H54 (cell line): ENCODE measurements at places on chromosomes 1 and 21.

DNA sequence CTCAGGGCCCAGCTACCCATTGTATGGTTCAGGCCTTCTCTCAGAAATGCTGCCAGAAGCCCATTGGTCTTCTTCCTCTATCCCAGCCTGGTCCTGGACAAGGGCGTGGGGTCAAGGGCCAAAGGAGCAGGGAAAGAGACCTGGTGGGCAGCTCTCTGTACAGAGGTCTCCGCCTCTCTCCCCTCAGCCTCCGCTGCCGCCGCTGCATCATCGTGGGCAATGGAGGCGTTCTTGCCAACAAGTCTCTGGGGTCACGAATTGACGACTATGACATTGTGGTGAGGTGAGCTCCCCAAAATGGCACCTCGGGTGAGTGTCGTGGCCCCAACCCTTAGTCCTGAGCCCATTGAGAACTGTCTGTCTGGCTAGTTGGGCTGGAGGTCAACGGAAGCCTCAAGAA is 34.6 kb upstream of the ARTN start:
- no peak for DNase-seq

DNA sequence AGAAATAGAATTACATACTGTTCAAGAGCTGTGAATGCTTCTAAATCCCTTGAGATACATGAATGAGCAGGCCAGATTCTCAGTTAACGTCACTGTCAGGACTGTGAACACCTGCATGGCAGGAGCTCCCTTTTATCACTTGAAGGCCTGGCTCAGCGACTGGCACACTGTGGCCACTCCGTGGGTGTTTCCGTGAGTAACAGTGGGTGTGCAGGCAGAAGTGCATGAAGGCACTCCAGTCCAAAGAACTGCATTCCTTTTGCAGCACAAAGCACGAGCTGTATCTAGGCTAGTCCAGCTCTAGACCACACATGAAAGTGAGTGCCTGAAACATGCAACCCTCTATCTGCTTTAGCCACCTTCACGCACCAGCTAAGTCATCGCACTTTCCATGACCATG is 9.6 kb upstream of the SIM2 start:
- no peak for DNase-seq

DNA sequence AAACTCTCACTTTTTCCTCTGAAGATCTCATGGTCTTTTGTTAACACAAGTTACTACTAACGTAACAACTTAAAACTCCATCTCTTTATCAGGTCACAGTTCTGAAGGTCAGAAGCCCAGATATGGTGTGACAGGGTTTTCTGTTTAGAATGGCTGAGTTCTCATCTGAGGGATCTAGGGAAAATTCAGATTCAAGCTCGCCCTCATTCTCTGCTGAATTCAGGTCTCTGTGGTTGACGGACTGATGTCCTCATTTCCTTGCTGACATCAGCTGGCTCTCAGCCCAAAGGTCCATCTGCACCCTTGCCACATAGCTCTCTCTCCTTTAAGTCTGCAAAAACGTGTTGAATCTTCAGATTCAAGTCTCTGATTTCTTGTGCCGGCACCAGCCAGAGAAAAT is 6.1 kb upstream of the NTPCR start:
- DNase-seq: no peak

GRCh38 chr1:40701684-40702083 is 10.2 kb downstream of the NFYC start:
- no peak for DNase-seq

- DNase-seq: no peak
Measured at GRCh38 chr21:42374457-42374856, 8.1 kb upstream of the TFF1 start.

- DNase-seq: no peak
Measured at GRCh38 chr1:168328731-168329364, 48.2 kb downstream of the TBX19 start.

GRCh38 chr21:44845418-44846223 is 27.8 kb upstream of the SUMO3 start:
- DNase-seq: no peak

GRCh38 chr1:118563981-118564951 is 379.2 kb upstream of the SPAG17 start:
- DNase-seq: no peak

GRCh38 chr1:36425791-36426190 is 24.5 kb downstream of the OSCP1 start:
- DNase-seq: no peak

DNA sequence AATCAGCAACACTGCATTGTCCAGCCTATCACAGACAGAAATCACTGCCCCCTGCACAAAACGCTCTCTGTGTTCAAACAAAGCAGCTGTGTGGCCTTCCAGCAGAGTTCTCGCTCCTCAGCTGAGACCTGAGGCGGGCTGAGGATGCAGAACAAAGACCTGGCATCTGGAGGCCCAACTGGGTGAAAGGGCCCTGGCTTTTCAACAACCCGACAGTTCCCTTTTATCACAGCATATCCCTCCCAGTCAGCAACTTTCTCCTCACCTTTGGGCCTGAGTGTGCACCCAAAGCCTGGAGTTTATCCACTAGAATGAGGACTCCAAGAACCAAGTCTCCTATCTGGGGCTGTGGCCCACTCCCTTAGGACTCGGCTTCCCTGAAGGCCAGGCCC is 42.6 kb upstream of the A3GALT2 start:
- no peak for DNase-seq

GRCh38 chr1:232550007-232550406 is 79.9 kb downstream of the SIPA1L2 start:
- no peak for DNase-seq

GRCh38 chr1:8013399-8013798 is 12.7 kb downstream of the ERRFI1 start:
- DNase-seq: no peak

DNA sequence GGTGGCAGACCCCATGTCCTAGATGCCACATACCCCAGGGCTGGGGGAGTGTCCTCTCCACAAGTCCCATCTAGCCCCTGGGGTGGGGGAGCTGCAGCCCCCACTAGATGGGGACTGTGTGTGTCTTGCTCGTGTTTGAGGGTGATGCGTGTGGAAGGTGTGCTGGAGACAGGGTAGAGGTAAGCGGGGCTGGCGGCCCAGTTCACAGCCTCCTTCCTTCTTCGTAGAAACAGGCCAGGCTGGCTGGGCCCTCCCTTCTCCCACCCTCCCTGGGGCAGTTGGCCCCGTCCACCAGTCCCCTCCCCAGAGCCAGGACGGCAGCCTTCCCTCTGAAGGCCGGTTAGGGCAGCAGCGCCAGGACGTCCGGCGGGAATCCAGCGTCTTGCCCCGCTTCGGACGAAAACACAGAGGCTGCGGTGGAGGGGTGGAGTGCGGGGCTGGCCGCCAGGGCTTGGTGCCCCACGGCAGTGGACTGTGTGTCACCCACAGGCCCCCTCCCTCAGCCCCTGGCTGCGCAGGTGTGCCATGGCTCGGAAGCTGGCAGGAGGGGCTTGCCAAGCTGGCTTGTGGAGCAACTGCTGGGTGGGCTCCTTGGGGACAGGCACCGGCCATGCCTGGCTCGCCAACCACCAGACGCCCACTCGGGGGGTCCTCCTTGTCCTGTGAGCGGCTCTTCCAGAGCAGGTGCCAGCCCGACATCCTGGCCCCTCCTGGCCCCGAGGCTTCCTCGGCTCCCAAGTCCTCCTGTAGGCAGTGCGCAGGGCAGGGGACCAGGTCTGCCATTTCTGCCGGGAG is 3.6 kb downstream of the PRDM16 start:
- no peak for DNase-seq

DNA sequence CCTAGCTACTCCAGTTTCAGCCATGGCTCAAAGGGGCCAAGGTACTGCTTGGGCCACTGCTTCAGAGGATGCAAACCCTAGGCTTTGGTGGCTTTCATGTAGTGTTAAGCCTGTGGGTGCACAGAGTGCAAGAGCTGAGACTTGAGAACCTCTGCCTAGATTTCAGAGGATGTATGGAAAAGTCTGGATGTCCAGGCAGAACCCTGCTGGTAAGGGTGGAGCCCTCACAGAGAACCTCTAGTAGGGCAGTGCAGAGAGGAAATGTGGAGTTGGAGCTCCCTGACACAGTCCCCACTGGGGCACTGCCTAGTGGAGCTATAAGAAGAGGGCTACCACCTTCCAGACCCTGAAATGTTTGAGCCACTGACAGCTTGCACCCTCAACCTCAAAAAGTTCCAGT is 16.2 kb downstream of the RIIAD1 start:
- DNase-seq: no peak

GRCh38 chr1:7980984-7981383 is 19.5 kb downstream of the PARK7 start:
- no peak for DNase-seq

- DNase-seq: no peak
Measured at GRCh38 chr1:178311164-178311563, 185.6 kb downstream of the CLEC20A start.

DNA sequence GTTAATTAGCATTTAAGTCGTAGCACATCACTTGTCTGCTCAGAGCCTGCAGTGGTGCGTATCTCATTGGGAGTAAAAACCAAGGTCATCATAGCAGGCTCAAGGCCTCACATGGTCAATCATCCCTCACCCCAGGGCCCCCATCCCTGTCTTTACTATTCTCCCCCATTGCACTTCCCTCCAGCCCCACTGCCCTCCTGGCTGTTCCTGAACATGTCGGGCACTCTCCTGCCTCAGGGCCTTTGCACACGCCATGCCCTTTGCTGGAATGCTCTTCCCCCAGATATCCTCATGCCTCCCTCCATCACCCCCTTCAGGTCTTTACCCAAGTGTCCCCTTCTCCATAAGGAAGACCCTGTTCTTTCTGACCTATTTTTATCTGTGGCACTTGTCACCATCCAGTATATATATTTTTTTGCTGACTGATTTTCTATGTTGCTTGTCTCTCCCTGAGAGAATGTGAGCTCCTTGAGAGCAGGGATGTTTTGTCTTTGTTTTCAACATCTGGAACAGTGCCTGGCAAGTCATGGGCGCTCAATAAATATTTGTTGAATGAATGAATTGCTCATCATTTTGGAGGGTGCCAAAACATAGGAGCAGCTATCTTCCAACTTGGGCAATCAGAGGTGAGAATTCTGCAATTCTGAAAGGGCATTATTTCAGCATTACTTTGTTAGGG is 74.1 kb upstream of the POU3F1 start:
- DNase-seq: no peak

GRCh38 chr1:978069-978834 is 3.6 kb downstream of the PERM1 start:
- DNase-seq: no peak

DNA sequence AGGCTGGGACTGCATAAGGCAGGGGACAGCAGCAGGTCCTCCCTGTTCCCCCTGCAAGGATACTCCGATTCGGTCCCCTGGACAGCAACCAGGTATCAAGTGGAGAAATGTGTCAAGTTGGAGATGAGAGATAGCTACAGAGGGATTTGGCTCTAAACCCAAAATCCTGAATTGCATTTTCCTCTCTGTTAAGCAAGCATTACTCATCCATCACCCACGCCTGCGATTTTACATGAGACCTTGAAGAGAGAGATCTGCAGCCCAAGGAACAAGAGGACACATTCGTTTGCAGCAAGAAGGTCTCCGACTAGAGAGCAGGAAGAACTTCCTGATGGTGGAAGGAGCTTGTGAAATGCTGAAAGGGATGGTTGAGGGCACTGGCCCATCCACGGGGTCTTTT is 21.9 kb downstream of the SYT2 start:
- no peak for DNase-seq

- no peak for DNase-seq
Measured at GRCh38 chr1:93729502-93729901, 47.9 kb upstream of the BCAR3 start.

- no peak for DNase-seq
Measured at GRCh38 chr1:28091043-28091781, 2.8 kb upstream of the EYA3 start.

GRCh38 chr21:43975469-43976098 is 36.5 kb upstream of the TRAPPC10 start:
- peak; percentile 94 for DNase-seq
